ENCODE measurements at places on chromosomes 6 and 20.

DNA sequence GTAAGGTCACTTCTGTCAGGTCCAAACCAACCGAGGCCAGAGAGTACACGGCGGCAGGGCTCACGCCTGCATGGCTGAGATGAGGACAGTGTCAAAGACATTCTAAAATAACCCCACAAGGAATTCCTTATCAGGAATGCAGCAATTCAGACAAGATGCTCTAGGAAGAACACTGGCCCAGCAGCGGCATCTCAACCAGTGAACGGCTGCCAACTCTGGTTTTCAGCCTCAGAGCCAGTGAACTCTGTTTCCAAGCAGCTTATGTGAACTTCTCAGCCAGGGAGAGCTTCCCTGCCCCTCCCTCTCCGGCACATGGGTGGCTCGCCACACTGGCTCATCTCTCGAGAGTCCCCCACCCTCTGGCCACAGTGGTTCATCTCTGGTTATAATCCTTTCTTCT is 36.9 kb downstream of the KCNQ2 start:
- no peak for DNase-seq

DNA sequence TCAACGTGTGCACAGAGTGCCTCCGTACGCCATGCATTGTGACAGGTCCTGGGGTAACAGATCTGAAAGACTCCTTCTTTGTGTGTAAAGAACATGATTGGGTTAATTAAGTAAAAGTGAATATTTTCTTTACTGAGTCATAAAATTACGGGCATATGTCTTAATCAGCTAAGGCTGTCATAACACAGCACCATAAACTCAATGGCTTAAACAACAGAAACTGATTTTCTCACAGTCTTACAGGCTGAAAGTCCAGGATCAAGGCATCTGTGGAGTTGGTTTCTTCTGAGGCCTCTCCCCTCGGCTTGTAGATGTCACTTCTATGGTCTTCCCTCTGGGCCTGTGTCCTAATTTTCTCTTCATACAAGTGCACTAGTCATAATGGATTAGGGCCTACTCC is 176.9 kb downstream of the MTFR2 start:
- no peak for DNase-seq

GRCh38 chr6:88380618-88381288 is 214.6 kb upstream of the CNR1 start:
- no peak for DNase-seq

DNA sequence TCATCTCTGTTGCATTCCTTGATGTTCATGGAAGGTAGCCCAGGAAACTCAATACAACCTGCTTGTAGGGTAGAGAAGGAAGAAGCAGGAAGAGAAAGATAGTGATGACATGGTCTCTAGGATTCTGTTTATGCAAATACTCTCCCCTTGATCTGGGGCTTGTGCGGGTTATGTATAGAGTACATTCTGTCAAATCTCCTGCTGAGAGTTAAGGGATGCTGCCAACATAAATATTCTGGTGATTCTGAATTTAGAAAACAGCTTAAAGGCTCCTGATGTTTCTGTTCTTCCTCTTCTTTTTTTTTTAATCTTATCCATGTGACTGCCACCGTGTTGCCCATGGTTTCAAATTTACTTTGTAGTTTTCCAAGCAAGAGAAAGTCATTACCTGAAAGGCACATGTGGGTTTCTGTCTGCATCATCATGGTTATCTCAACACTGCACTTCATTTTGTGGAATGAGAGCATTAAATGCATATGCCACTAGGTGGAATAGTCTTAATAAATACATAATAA is 150.6 kb downstream of the RPS12 start:
- DNase-seq: peak; percentile 79

DNA sequence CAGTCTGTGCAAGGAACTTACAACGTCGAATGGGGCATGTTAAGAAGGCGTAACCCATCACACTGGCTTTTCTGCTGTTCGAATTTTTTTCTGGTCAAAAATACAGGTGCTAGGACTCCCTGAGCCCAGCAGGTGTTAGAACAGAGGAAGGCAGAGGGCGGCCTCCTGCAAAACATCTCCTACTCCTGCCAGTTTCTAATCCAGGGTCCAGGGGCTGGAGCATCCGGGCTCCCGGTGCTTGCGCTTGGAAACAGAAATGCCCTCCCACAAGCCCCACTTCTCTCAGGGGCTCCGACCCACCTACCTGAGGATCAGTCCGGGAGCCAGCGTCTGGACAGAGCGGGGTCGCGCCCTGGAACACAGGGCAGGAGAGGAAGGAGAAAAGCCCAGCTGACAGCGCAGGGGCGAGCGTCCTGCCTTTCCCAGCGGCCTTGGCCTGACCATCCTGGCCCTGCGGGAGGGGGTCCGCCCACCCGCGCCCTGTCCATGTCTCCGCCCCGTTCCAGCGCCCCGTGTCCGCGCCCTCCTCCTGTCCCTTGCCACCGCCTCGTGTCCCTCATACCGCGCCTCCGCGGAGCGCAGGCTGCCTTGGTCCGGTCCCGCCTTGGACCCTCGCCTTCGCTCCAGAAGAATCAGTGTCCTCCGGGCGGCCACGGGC is 14.8 kb upstream of the LPA start:
- DNase-seq: no peak

GRCh38 chr6:85464722-85465150 is 14.9 kb downstream of the NT5E start:
- DNase-seq: no peak

DNA sequence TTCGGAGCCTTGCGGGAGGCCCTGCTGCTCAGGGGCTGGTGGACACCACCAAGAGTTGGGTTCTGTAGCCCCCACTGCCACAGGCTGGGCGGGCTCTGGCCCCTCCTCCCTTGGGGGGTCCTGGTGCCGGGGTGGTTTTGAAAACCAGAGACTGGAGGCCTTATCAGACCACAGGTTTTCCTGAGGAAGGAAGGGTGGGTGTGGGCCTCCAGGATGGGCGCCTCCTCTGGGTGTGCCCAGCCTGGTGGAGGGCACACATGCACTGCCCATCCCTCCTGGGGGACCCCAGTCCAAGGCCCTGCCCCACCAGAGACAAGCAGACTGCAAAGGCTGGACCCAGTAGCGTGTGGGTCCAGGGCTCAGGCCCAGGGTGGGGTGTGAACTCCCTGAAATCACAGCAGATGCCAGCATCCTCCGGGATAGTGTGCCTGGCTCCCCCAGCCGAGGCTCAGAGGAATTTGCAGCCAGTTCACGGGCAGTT is 13.5 kb upstream of the ZBTB46 start:
- no peak for DNase-seq

DNA sequence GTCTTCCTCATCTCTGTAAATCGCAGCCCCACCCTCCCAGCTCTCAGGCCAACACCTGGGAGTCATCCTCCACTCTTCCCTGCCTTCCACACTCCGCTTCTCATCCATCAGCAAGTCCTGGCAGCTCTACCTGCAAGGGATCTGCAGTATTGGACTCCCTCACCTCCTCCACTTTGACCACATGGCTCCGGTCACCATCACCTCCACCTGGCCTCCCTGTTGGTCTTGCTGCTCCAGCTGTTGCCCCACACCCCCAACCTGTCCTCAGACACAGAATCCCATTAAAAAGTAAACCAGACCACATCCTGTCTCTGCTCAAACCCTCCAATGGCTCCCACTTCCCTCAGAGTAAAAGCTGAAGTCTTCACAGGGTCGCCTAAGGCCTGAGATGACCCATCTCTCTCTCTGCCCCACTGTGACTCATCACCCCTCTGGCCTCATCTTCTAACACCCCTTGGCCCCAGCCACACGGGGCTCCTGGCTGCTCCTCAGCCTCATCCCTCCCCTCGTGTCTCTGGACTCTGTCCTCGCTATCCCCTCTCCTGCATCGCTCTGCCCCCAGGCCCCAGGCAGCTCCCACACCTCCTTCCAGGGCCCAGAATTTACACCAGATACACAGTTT is 185.1 kb upstream of the SULF2 start:
- DNase-seq: no peak

DNA sequence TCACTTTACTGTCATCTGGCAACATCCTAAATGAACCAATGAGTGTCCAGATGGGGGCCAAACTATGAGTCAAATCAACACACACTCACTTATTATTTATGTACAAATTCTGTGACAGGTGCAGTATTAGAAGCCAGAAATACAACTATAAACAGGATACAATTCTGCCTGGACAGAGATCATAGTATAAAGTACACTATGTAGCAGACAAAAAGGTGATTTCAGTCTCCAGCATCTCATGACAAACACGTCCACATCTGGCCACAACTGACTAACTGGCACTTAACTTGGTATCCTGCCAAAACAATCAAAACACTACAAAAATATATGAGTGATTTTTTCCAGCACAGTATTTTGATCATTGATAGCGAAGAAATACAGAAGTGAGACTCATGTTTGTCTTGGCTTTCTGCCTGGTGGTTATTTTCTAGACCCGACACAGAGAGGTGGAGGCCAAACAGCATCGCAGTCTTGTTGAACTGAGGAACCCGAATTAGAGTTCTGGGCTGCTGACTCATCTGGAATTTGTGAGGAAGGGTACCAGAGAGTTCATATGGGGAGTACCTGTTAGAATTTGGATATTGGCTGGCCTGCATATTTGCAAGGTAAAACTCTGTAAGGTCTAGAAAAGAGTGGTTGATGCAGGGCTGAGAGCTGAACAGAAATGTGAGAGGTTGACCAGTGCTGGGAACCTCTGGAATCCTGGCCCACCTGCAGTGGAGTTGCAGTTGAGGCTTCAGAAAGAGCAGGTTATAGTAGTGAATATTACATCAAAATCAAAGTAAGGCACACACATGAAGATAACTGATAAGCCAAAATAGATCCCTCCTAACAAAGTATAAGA is 475.2 kb downstream of the PTPRT start:
- DNase-seq: no peak

DNA sequence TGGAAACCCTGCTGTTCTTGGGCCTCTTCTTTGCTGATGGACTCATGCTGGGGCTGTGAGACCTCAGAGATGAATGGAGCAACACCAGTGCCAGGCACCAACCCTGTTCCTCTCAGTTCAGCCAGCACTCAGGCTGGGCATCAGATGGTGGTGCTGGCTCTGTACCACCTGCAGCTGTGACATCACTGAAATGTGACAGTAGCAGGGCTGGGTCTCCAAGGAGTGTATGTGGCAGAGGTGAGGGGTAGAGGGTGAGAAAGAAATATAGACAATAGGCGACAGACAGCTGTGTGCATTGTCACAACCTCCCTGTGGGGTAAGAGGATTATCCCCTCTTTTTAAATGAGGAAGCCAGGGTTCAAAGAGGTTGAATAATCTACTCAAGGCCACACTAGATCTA is at the start of gene TP53TG5:
Gene TP53TG5, minus strand, starts transcription at position 135 of the 400 bp plus-strand sequence. Its CDS starts 89 bp downstream, at position 46.
- no peak for DNase-seq

GRCh38 chr20:58142843-58143185 is 85.6 kb downstream of the ANKRD60 start:
- no peak for DNase-seq

DNA sequence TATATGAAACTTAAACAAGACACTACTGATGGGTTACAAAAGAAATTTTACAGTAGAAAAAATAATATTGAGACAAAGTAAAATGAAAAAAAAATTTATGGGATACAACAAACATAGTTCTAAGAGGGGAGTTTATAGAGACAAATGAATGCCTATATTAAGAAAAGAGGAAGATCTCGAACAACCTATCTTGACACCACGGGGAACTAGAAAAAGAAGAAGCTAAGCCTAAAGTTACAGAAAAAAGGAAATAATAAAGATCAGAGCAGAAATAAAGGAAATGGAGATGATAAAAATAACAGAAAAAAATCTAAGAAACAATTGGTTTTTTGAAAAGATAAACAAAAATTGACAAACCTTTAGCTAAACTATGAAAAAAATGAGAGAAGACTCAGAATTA is 9.1 kb upstream of the ECHDC1 start:
- no peak for DNase-seq

DNA sequence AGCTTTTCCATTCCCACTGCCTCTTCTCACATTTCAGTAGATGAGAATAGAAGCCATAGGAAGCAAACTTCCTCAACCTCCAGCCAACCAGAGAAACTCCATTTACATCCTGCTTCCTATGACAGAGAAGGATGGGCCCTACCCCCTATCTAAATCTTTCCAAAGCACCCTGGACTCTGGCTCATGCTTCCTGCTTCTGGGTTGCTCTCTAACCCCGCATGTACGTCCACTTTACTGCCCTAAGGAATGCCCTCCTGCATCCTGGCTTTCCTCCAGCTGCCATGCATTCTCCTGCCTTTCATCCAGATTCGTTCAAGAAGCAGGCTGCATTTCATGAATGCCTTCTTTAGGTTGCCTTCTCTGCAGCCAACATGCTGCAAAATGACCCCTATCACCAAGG is 91.9 kb downstream of the FAM217A start:
- DNase-seq: no peak

DNA sequence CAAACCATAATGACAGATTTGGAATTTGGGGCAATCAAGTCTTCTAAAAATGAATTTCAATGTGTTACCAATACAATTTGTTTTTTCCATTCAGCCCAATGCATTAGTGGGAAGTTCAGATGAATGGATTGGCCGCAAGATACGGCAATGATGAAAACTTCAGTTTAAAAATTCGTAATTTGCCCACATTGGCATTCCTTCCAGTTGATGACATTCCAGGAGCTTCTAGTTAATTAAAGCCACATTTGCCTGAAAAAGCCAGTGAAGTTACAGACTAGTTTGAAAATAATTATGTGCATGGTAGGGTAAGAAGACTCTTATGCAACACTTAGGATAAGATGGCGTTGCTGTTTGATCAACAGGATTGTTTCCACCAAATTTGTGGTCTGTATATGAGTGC is 46.2 kb downstream of the NHLRC1 start:
- DNase-seq: no peak

- DNase-seq: no peak
Measured at GRCh38 chr20:36035745-36036144, 67.4 kb downstream of the CNBD2 start.

DNA sequence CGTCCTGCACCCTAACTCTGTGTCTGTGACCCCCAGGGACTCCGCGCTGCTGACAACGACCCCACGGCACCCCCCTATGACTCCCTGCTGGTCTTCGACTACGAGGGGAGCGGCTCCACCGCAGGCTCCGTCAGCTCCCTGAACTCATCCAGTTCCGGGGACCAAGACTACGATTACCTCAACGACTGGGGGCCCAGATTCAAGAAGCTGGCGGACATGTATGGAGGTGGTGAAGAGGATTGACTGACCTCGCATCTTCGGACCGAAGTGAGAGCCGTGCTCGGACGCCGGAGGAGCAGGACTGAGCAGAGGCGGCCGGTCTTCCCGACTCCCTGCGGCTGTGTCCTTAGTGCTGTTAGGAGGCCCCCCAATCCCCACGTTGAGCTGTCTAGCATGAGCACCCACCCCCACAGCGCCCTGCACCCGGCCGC is 129.0 kb downstream of the TAF4 start:
- DNase-seq: no peak

- no peak for DNase-seq
Measured at GRCh38 chr6:6766230-6766905, 177.8 kb downstream of the LY86 start.

GRCh38 chr6:154301839-154302752 is 54.5 kb downstream of the IPCEF1 start:
- peak; percentile 4 for DNase-seq

GRCh38 chr20:2349801-2350200 is 30.9 kb upstream of the TGM6 start:
- no peak for DNase-seq

Measured in NCI-H146 (cell line).